ENCODE measurements at places on chromosomes 11 and 22.

GRCh38 chr22:43889201-43889859, 2.5 kb downstream of the PNPLA5 start:
- peak; percentile 27 for DNase-seq

- DNase-seq, result no peak
These were observed 40.6 kb downstream of the CD44 start for GRCh38 chr11:35179466-35180135.

- no peak for DNase-seq
These were observed 56.6 kb upstream of the DRD2 start for GRCh38 chr11:113531575-113532451.

DNA sequence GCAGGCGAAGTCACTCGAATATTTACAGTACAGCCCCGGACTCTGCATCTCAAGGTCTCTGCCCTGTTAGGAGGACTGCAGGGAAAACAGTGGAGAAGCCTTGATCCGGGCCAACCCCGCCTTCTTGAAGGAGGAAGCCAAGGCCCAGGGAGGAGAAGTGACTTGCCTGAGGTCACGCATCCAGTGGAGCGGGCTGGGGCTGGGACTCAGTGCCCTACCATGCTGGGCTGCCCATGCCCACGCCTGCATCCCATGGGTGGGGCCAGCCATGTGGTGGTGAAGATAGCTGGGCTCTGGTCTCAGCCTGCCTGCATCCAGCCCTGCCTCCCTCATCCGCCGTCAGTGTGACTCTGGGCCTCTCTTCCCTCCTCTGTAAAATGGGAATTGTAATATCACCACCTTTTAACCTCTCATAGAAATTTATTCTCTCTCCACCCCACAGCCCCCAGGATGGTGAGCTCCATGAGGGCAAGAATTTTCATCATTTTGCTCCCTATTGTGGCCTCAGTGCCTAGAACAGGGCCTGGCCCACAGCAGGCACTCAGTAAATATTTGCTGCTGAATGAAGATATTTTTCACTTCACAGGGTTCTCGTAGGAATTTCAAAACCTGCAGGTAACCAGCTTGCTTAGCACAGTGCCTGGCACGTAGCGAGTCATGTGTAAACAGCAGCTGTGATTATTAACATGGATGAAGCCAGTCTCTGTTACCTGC, 57.3 kb downstream of the OTOG start:
- no peak for DNase-seq

GRCh38 chr11:17560281-17561110, 13.4 kb downstream of the OTOG start:
- peak; percentile 37 for DNase-seq

- no peak for DNase-seq
These were observed 198.3 kb upstream of the PGR start for GRCh38 chr11:101327908-101328307.

GRCh38 chr11:30281476-30282288, 41.2 kb upstream of the ARL14EP start:
- no peak for DNase-seq

DNA sequence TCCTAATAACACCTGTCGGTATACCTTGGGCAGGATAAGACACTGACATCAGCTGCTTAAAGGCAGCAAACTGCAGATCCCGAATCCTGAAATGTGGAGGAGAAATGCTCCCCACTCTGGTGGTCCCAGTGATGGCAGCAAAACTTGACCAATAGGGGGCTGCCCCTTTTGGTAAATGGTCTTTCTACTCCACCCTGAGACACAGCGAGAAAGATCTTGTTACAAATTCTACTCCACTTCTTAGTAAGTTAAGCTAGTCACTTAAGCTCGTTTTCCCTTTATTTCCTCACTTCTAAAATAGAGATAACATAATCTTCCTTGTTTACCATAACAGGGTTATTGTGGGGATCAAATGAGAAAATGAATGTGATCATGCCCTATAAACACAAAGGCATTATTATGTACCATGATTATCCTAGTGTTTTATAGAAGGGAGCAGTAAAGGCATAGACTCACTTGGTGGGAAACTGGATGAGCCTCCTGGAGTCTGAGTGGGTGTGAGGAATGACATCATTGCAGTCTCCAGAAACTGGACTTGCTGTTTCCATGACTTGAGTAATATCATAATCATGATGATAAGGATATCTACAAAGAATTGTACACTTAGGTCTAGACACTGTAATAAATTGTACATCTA, 50.9 kb downstream of the ENDOD1 start:
- DNase-seq, result no peak

- DNase-seq, result no peak
These were observed 29.0 kb downstream of the LAYN start for GRCh38 chr11:111569476-111569875.

DNA sequence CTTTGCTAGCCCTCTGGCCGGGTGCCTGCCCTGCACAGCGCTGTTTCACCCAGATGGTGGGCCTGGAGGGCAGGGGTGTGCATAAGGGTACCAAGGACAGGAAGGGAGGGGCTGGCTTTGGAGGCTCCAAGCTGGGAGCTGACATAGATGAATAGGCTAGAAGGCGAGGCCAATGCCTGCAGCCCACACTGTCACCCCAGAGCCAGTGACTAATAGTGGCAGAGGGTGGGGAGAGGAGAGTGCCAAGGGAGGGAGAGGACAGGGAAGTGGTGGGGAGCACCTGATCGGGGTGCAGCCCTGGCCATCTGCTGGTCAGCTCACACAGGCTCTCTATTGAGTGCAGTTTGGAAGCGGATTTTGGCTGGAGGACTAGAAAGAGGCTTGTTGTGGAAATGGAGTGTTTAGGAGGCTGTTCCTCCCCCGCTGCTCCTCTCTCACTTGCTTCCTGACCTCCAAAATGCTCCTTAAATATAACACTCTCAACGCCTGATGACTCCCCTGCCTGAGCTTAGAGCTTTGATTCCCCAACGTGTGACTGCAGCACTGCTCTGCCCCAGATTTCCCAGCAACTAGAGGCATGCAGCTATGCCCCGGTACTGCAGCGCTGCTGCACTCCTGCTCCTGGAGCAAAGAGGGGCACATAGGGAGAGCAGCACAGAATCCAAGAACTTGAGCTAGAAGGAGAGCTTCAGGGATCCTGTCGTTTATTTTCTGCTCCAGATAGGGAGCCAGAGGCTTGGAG, 89.2 kb downstream of the GRAMD1B start:
- no peak for DNase-seq

GRCh38 chr11:19770277-19770676, 57.6 kb downstream of the NAV2 start:
- DNase-seq, result no peak

DNA sequence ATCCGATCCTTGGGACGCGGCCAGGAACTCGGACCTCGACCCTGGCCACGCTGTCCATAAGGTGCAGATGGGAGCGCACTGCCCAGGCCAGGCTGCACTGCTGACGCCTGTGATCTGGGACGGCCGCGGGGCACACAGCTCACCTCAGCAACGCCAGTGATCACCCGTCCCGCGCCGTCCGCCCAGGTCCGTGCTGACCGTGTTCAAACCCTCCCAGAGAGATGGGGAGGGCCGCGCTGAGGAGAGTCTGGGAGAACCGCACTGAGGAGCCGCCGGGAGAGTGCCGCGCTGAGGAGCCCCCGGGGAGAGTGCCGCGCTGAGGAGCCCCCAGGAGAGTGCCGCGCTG, 636 bp downstream of the KCNQ1OT1 start:
- peak; percentile 59 for DNase-seq

GRCh38 chr11:8775734-8776133, 93.1 kb downstream of the RPL27A start:
- no peak for DNase-seq

- no peak for DNase-seq
These were observed 224.3 kb upstream of the C11orf87 start for GRCh38 chr11:109197656-109198055.

GRCh38 chr11:22343371-22344032, 5.3 kb downstream of the SLC17A6 start:
- DNase-seq, result no peak

DNA sequence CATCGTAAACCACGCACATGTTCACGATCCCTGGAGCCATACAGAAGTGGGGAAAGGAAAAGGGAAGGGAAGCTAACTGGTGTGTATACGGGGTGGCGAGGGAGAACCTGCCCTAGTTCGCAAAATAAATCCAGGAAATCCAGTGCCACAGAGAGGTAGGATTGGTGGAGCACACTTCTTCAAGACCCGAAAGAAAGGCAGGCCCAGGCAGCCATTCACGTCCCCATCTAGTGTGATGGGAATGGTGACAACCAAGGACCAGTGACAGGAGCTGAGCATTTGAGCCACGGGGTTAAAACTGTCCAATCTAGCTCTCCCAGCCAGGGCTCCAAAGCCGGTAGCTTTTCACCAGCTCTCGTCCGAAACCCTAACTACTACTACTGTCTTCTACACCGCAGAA, 53.7 kb downstream of the IGSF9B start:
- peak; percentile 23 for DNase-seq

DNA sequence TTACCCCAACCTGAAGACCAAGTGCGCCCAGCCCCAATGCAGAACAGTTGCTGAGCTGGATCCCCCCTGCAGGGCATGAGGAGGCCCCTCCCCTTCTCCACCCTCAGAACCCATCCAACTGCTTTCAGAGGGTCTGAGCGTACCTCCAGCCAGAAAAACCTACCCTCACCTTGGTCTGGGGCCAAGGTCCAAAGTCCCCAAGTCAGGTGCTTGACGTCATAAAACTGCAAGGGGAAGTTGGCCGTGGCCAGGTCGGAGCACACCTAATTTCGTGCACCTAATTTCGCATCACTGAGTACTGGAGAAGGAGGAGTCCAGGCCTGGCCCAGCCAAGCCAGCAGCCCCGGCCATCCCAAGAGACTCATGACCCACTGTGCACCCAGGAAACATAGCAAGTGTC, 289.8 kb downstream of the CTTN start:
- no peak for DNase-seq

GRCh38 chr11:61195719-61196118, 7.6 kb upstream of the PGA3 start:
- DNase-seq, result no peak

- DNase-seq, result no peak
These were observed 24.9 kb upstream of the OSBPL5 start for GRCh38 chr11:3189886-3190583.

DNA sequence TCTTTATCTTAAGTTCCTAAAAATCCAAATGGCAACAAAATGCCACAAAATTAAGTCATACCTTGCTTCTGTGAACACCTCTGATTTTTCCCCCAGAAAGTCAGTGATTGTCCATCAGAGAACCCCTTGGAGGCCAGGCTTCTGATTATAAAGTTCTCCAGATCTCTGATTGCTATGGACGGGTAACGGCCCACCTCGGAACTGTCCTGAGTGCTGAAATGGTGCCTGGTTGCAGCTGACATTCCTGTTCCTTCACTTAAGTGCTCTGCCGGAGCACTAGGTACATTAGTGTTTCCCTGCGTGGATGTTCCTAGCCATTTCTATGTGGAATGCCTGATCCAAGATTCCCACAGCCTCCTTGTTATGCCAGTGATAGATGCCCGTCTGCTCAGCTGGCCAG, 85.0 kb downstream of the CHST1 start:
- no peak for DNase-seq

DNA sequence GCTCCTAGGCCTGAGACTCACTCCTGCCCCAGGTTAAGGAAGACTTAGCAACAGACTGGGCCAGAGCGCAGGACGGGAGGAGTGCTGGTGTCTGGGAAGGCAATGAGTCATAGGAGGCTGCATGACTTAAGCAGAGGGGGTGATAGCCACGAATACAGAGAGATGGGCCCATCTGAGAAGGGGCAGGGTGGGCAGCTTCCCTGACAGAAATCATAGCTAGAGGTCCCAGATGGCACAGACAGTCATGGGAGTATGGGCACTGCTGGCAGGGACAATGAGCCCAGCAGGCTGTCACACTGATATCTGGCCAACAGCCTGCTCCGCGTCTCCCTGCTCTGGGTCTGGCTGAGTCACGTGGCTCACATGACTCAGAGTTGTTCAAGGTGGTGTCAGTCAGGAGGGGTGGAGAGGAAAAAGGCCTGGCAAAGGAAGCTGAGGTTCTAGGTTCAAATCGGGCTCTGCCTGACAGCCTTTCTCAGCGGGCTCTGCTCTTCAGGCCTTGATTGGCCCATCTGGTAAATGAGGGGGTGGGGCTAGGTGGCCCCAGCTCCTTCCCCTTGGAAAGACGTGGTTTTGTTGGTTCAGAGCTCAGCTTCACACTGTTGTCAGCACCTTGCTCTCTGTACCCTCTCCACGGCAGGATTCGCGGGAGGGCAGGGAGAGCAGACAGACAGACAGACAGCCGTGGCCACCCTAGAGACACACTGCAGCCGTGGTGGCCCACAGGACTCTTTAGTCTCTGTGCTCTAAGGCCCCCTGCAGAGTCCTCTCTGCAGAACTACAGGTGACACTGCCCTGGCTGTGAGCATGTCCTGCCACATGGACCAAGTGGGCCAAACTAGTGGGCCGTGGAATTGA, 47.8 kb downstream of the DBX1 start:
- DNase-seq, result peak; percentile 73

GRCh38 chr22:30857791-30858190, 110.8 kb downstream of the MORC2 start:
- no peak for DNase-seq

- no peak for DNase-seq
These were observed 1000.9 kb downstream of the DLG2 start for GRCh38 chr11:84626256-84626655.

DNA sequence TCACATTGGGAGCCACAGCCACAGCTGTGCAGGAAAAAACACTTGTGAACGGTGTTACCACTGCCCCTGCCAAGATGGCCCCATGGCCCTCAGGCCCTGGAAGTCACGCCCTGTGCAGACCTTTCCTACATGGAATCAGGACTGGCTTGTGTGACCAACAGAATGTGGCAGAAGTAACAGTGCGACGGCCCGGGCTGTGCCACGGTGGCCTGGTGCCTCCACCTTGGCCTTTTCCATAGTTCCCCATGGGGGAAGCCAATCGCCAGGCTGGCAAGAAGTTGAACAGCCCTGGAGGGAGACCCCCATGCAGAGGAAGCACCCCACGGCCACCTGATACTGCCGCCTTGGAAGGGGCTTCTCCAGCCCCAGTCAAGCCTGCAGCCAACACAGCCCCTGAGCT, 48.0 kb downstream of the DHCR7 start:
- no peak for DNase-seq

- DNase-seq, result no peak
These were observed 22.3 kb downstream of the NTM start for GRCh38 chr11:131392528-131393255.

DNA sequence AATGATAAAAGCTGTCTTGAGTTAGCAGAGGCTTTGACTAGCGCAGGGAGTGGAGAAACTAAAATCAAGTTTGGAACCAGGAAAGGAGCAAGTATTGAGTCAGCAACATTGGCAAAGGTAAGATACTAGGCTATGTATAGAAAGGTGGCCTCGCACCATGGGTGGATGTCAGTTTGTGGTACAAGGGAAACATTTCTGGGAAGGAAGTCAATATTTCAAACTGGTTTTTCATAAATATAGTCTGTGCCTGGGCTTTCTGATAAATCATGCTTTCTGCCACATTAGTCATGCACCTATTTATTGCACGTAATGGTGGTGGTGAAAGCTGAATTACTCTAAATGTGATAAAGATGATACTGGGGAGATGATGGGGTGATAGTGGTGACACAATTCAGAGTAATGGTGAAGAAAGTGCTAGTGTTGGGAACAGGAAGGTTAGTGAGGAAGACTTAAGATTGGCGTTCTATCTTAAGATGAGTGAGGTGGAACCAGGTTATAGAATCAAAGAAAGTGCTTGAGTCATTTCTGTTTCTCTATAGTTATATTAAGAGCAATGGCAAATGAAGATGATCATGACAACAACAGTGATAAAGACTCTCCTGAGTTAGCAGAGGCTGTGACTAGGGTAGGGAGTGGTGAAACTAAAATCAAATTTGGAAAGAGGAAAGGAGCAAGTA, 729.0 kb downstream of the FAM181B start:
- no peak for DNase-seq

GRCh38 chr11:66012946-66013761, 1.3 kb downstream of the CST6 start:
- DNase-seq, result no peak

All from sciatic nerve (tissue), 2 donors.